Activated gamma-delta T cell (primary cell): ENCODE measurements at places on chromosomes 16 and 17.

GRCh38 chr17:79784353-79785016, 6.5 kb downstream of the CBX2 start:
- DNase-seq, result no peak

GRCh38 chr17:34579979-34580684, 750 bp downstream of the TMEM132E start:
- no peak for DNase-seq

DNA sequence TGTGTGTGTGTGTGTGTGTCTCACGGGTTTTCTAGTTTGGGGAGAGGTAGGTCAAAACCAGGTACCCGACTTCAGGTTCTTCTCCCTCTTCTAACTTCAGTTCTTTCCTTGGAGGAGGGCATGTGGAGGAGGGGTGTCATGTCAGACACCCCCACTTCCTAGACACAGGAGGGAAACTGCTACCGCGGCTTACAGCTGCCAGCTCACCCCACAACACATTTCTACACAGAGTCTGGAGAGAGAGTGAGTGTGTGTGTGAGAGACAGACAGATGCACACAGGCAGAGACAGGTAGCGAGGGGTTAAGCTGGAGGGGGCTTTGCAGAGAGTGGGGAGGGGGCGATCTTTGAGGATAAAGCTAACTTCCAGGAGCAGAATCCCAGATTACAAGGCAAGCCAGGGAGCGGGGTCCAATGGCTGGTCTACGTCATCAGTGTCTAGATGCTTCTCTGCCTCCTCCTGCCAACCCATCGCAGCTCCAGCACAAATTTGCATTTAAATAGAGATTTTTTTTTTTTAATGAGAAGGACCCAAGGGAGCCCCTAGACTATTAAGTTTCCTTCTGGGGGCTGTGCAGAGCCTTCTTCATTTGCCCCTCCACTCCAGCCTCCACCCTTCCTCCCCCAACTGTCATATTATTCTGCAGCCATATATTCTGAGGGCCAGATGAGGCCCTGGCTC, 48.9 kb downstream of the MRM1 start:
- DNase-seq, result no peak

DNA sequence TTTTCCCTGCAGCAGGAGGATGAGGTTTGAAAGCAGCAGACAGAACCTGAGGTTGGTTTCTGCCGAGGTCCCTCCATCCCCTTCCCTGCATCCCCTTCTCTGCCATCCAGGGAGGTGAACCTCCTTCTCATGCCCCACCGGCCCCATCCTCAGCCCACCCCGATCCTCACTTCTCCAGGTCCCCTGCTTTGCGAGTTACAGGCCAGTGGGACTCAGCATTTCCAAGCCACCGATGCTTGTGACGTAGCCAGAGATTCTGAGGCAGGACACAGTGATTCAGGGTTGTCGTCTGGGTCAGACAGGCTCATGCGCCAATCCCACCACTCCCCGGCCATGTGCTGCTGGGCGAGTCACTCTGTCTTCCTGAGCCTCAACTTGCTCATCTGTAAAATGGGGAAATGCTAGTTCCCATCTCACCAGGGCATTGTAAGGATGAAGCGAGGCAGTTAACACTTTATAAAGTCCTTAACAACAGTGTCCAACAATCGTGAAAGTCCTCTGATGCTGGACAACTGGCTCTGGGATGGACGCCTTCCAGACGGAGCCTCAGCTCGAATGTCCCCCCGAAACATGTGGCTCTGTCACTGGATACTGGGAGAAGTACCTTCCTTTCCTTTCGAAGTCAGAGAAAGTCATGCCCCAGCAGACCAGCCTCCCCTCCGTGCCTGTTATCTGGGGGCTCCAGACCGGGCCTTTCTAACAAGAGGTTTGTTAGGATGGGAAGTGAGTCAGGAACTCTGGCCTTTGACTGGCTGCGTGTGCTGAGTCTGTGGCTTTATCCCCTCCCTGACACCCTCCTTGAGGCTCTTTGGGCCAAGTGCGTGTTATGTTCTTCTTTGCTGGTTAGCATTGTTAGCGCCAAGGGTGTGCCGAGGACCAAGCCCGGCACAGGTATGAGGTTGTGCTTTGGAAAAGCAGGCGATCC, 21.9 kb downstream of the SEC14L5 start:
- no peak for DNase-seq

GRCh38 chr16:89230255-89230654, 12.8 kb downstream of the ZNF778 start:
- no peak for DNase-seq

DNA sequence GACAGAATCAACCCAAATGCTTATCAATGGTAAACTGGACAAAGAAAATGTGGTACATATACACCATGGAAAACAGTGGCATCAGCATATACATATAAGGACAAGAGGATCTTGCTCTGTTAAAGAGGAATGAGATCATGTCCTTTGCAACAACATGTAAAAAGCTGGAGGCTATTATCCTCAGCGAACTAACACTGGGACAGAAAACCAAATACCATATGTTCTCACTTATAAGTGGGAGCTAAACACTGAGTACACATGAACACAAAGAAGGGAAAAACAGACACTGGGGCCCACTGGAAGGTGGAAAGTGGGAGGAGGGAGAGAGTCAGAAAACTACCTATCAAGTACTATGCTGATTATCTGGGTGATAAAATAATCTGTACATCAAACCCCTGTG, 447.3 kb upstream of the MAF start:
- no peak for DNase-seq
